ENCODE measurements at places on chromosomes 7 and 10. TPM values are rescaled to one million over a fixed set of nuclear protein-coding genes. Genes with fewer than 3 reads are reported as not detected.

GRCh38 chr7:117098457-117098856 is 145.2 kb downstream of the ST7 start:
- no peak for DNase-seq

- DNase-seq = no peak
Observed at GRCh38 chr10:77925410-77925794, 1.2 kb downstream of the DLG5 start.

DNA sequence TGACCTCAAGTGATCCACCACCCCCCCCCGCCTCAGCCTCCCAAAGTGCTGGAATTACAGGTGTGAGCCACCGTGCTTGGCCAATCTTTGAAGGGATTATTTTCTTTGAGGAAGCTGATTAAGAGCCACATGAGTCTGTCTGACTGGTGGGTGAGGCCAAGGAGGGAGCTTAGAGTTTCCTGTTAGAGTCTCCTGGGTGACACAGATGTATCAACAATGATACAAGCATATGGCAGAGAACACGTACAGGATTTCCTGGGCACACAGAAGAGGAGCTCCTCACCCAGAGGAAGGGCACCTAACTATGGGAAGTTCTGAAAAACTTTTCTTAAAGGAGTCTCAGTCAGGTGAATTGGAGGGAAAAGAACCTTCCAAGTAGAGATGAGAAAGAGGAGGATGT is 69.4 kb downstream of the GOLGA7B start:
- no peak for DNase-seq

- DNase-seq = no peak
Observed at GRCh38 chr7:132248841-132249240, 327.4 kb downstream of the PLXNA4 start.

DNA sequence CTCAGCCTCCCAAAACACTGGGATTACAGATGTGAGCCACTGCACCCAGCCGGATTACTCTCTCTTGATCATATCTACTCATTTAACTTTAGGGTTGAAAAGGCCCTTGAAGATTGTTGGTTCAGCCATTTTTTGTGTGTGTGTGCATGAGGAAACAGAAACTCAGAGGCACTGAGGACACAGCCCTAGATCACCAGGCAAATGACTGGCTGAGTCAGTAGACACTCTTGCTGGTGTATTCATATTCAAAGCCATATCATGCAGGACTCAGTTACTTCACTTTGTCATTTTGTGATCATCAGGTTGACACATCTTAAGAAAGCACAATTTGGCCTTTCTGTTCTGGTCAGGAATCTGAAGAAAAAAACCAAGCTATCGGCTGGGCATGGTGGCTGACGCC is 253.4 kb downstream of the TRIL start:
- DNase-seq = no peak

Gene SEMA3E
- total RNA-seq = 22.9 TPM

Gene NPY
- 40.9 TPM for total RNA-seq

Data from occipital lobe (tissue), 3 donors.